ENCODE measurements at places on chromosomes 7 and 10.

DNA sequence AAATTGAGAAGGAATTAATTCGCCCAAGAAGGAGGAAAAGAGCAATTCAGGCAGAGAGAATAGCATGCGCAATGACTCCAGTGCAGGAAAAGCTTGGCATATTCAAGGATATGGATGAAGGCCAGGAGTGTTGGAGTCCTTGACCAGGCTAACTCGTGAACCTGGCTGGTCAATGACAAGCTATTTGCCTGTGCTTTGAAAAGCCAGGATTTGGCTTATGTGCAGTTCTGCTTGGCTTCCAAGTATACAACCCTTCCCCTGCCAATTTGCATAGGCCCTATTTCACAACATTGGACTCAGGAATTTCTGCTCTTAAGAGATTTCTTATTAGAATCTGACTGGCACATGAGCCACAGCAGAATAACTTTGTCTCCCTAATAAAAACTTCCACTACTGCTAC is 72.3 kb upstream of the SP8 start:
- DNase-seq = no peak

DNA sequence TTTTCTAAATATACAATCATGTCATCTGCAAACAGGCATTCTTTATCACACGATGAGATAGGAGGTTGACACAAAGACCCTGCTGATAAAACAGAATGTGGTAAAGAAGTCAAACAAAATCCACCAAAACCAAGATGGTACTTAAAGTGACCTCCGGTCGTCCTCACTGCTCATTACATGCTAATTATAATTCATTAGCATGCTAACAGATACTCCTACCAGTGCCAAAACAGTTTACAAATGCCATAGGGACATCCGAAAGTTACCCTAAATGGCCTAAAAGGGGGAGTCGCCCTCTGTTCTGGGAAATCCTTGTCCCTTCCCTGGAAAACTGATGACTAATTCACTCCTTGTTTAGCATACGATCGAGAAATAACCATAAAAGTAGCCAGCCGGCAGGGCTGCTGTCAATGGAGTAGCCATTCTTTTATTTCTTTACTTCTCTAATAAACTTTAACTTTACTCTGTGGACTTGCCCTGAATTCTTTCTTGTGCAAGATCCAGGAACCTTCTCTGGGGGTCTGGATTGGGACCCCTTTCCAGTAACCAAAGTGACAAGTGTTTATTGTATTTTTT is 126.6 kb downstream of the CCDC71L start:
- DNase-seq = no peak

- no peak for DNase-seq
Measured at GRCh38 chr7:144885478-144885877, 49.6 kb upstream of the TPK1 start.

DNA sequence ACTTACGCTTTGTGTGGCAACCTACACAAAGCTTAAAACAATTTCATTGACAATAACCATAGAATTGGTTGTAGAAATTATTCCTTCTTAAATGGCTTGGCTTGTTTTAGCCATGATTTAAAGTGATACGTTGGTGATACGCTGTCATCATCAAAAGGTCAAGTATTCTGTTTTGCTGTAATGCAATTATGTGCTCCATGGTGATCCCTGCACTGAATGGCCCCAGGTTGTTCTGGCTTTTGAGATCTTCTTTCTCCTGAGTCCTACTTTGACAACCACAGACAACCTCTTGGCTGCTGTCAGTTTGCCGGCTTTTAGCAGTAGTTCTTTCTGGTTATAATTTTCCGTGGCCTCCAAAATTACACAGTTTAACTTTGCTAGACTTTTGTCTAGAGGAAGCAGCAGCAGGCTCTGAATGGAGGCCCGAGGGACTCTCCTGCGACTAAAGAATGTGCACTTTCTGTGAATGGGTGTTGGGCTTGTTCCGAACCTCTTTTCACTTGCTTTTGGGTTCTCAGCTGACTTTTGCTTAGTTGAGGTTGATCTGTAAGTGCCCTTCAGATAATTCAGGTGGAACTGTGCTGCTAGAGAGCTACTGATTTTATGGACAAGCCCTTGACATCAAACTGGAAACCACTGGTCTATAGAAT is 104.7 kb downstream of the TMEM178B start:
- no peak for DNase-seq

- no peak for DNase-seq
Measured at GRCh38 chr7:27709137-27710075, 30.6 kb upstream of the TAX1BP1 start.

DNA sequence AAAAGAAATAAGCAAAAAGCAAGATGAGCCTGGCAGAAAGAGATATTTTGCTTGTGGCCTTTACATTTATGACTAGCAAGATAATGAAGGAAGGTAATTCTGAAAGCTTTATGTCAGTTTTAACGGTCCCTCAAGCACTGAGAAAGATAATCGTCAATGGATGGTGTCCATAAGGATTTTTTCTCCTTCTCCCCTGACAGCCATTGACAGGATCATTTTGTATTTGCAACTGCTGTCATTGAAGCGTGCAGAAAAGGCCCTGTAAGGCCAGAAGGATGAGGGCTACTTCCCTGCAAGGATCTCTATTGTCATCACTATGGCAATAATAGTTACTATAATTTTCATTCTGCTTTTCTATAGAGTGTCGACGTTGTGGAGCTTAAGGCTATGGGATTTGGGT is 994 bp upstream of the LRGUK start:
- no peak for DNase-seq
